ENCODE measurements at places on chromosomes 4 and X.
A peak's percentile ranks its signal among the peaks of the same experiment; 100 is the strongest.

- ATAC-seq, result no peak
These were observed 192.6 kb upstream of the FAM241A start for GRCh38 chr4:111952688-111953087.

DNA sequence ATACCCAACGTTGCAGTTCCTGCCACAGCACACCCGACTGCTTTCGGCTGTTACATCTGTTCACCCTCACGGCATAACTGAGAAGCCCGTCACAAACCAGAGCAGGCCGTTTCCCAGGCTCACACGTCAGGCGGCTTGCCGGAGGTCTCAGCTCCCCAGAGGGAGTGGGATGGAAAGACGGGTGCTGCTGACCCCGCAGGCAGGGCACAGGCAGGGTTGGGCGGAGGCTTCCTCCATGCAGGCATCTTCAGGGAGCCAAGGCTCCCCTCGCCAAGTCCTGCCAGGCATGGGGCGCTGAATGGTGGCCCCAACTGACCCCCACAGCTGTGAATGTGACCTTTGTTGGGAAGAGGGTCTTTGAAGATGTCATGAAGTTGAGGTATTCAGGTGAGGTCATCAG is 57.5 kb downstream of the ACOX3 start:
- ATAC-seq, result no peak

GRCh38 chr4:158313566-158313965 is 103.3 kb downstream of the TMEM144 start:
- ATAC-seq, result no peak

DNA sequence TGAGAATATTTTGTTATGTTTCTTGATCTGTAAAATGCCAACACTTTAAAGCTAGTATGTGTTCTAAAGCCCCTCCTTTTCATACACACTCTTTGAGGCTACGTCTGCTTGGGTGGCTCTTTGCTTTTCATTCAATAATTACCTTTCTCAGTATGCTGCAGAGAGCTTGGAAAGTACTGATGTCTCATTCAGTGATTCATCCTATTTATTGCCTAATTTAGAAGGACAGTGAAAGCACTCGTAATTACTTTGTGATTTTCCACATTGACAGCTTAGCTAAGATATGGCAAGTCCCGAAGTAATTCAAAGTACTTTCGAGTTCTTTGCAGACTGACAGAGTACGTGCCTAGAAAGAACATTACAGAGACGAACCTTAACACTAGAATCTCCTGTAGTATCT is 57.2 kb downstream of the BMP15 start:
- peak; percentile 84 for ATAC-seq

DNA sequence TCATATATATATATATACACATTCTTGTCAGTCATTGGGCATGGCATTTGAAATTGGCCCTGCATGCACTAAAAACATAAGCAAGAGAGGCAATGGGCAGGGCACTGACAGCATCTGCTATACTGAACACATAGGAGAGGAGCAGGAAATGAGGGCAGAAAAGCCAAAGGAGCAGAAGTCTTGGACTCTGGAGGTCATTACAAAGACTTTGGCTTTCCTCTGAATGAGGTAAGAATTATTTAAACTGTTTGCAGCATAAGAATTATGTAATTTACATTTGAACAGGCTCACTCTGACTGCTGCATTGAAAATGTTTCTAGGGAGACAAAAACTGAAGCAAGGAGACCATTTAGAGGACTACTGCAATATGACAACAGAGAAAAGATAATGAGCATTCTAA is 396.5 kb downstream of the PRDM5 start:
- ATAC-seq, result peak; percentile 17

DNA sequence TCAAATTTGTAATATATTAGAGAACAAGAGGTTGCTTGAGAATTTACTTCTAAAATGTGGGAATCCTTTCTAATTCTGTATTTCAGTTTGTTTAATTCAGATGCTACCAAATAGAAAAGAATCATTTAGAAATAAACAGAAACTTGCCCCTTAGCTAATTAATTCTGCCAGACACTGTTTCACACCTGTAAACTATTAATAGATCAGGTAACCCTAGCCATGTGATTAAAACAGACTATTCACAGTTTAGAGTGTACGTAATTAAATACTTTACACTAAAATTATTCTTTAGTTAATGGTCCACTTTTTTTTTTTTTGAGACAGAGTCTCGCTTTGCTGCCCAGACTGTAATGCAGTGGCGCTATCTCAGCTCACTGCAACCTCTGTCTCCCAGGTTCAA is 124.0 kb downstream of the PTPN13 start:
- no peak for ATAC-seq

- no peak for ATAC-seq
These were observed 574.3 kb upstream of the DIPK2B start for GRCh38 chrX:45774961-45775360.

Measured in motor neuron (in vitro differentiated cells).